ENCODE measurements at places on chromosomes 7 and 10.

DNA sequence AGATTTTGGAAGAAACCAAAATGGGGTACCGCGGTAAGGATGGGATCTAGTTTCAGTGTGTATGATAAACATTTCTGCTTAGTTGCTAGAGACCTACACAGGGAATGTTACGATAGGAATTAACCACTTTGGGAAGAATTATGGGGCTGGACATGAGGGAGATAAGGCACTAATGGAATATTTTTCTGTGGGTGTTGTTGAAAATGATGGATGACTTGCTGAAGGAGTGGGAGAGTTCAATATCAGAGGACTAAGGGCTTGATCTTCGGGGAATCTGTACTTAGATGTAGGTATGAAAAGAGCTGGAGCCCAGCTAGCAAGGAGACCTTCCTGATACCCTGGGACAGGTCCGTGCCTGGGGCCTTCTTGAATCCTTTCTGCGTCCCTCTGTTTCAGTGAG lies 303.7 kb downstream of the EXOC4 start:
- DNase-seq: no peak

DNA sequence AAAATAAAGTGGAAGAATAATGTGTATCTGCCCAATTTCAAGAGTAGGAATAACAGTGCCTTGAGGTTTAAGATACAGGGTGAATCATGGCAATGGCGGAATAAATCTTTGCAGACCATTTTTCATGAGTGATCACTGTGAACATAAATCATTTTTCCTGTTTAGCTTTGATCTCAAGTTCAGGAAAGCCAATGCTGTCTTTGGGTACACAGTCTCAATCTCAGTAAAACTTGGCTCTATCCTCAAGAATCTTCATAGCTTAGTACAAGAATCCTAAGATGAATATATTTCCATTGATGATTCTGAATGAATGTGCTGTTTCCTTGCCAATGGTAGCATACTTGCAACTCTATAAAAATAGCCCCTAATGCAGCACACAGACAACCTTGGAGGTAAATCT lies 6.8 kb downstream of the NAMPT start:
- DNase-seq: no peak

- no peak for DNase-seq
Observed at GRCh38 chr10:8594711-8595110, 540.2 kb downstream of the GATA3 start.

GRCh38 chr10:12338981-12339380 lies 10.4 kb upstream of the CAMK1D start:
- no peak for DNase-seq

DNA sequence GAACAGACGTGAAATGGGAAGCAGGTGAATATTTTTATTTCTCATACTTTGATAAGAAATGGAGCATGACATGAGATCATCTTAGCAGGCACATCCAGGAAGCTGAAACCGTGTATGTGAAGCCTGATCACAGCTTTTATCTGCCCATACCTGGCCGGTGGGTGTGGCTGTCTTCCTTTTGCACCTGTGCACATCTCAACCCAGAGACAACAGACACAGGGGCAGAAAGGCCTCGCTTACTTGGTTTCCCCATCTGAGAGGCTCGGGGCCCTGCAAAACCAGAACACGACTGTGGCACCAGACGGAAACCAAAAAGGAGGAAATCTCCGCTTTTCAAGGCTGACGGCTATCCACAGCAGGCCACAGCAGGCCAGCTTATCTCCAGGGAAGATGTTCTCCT lies 116.4 kb downstream of the TCERG1L start:
- no peak for DNase-seq

- DNase-seq: no peak
Observed at GRCh38 chr7:156034397-156034796, 222.1 kb upstream of the SHH start.

- no peak for DNase-seq
Observed at GRCh38 chr10:82961864-82962263, 1086.9 kb downstream of the NRG3 start.

DNA sequence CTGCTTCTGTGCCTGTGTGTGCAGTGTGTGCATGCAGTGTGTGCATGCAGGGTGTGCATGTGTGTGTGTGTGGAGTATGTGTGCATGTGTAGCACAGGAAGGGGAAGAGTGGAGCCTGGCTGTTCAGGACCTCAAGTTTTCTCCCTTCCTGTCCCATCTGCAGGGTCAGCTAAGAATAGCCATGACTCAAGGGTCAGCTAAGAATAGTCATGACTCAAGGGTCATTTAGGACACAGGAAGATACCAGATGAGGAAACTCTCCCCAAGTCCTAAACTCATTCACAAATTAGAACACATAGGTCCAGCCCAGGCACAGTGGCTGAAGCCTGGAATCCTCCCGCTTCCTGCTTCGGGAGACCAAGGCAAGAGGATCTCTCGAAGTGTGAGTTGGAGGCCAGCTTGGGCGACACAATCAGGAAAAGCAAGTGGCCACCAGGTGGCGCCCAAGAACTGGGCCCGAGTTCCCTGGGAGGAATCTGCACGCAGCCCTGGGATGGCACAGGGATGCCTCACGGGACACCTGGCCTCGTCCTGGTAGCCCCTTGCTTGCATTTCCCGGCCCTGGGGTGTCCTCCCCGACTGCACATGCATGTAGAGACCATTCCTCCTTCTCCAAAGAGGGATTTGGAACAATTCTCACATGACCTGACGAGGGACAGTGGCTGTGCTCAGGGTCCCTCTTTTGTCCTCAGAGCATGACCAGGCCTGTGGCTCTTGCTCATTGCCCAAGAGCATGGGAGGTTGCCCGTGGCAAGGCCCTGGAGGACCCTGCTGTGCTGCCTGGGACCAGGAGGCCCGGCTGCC lies 21.4 kb upstream of the VOPP1 start:
- peak; percentile 87 for DNase-seq

- DNase-seq: no peak
Observed at GRCh38 chr7:131042269-131043160, 285.2 kb upstream of the MKLN1 start.
